ENCODE measurements at places on chromosomes 6 and 20.

DNA sequence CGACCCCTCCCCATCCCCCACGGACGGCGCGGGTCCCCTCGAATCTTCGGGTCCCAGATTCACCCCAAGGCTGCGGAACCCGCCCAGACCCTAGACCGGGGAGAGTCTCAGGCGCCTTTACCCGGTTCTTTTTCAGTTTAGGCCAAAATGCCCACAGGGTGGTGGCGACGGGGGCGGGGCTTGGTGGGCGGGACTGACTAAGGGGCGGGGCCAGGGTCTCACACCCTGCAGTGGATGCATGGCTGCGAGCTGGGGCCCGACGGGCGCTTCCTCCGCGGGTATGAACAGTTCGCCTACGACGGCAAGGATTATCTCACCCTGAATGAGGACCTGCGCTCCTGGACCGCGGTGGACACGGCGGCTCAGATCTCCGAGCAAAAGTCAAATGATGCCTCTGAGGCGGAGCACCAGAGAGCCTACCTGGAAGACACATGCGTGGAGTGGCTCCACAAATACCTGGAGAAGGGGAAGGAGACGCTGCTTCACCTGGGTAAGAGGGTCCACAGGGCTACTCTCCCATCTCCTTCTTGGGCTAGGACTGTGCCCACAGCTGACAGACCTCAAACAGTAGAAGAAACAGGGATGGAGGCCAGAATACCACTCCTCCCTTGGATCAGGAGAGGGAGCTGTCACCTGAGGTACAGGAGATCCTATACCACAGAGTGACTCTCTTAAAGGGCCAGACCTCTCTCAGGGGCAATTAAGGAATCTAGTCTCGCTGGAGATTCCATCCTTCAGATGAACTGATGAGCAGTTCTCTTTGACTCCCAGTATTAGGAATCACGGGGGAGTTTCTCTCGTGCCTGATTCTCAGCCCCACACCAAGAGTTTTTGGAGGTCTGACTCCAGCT lies 942 bp downstream of the HLA-E start:
- peak; percentile 89 for DNase-seq

DNA sequence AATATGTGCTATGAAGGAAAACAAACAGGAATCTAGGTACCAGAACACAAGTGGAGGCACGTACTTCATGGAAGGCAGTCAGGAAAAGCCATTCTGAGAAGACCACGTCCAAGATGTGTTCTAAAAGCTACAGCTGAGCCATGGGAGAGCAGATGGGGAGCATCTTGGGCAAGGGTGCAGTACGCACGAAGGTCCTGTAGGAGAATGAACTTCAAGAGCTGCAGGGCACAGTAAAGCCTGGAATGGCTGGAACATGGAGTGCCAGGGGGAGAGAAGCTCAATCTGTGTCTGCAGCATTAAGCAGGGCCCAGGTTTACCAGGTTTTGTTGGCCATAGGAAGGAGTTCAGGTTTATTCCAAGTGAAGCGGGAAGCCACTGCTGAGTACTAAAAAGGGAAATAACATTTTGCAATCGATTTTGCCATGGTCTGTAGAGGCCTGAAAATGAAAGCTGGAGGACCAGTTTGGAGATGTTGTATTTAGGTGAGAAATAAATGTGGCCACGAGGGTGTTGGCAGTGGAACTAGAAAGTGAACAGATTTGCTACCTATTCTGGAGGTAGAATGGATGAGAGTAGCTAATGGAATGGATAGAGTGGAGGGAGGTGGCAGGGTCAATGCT lies 29.9 kb downstream of the ADTRP start:
- DNase-seq: no peak

DNA sequence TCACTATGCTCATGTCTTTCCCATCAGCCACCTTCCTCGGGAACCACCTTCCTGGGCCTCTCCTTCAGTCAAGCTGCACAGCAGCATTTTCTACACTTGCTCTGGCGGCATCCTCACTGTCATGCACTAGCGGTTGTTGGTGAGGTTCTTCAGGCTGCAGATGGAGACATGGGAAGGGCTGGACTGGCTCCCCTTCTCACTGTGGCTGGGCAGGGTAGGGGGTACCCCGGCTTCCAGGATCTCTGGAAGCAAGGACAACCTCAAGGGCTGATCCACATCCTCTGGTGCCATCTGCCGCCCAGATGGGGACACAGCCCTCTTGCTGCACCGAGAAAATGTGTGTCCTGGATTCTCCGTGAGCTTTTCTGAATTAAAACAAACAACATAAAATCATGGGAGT lies 180.1 kb upstream of the RNF24 start:
- no peak for DNase-seq

DNA sequence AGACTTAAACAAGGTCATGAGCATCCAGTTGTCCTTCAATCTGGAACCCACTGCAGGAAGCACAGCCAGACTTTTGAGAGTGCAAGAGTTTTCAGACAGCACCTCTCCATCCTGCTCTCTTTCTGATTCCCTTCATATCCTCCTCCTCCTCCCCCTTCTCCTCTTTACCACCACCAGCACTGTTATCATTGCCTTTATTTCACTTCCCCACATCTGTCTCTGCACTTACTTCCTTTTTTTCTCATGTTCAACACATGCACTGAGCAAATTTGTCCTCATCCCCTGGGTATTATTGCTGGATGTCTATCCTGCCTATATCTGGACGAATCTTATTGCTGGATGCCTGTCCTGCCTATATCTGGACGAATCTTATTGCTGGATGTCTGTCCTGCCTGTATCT lies 554.8 kb downstream of the DHX35 start:
- no peak for DNase-seq

GRCh38 chr6:76506808-76507207 lies 434.3 kb upstream of the IMPG1 start:
- DNase-seq: no peak

GRCh38 chr20:34956751-34957472 lies 1.2 kb downstream of the MYH7B start:
- no peak for DNase-seq

DNA sequence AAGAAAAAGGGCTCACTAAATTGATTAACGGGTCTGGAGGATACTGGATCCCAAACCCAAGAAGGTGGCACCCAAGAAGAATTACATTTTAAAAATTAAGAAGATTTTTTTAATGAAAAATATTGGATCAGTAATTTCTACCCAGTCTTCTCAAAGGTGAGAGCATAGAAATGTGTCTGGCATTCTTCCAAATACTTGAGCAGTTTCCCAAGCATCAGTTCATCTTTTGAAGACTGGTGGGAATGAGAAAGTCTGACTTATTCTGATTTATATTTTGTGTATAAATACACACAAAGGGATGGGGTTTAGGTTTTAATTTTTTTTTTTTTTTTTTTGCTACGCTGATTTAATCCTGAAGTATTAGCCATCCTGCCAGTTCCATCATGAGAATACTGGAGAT lies 3.3 kb downstream of the MGME1 start:
- no peak for DNase-seq

DNA sequence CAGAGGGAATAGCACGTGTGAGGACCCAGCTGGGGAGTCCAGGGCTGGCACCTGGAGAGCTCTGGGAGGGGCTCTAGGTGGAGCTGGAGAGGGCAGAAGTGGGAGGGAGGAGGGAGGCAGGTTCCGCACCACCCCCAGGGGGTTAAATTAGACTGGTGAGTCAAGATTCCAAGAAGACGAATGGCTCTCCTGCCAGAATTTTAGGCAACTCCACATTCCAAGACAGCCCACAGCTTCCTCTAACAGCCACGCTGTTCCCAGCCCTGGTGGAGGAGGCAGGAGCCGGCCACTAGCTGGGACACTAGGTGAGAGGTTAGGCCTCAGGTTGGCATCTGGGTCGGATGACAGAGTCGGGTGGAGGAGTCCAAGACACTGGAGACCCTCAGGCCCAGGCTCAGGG lies 60.2 kb downstream of the TFAP2C start:
- no peak for DNase-seq

- DNase-seq: no peak
Measured at GRCh38 chr6:47532981-47533585, 55.5 kb downstream of the CD2AP start.

GRCh38 chr20:24948939-24949679 lies at the start of gene CST7:
CST7 (plus strand) TSS chr20:24949269; CDS start chr20:24949506, 237 bp downstream.
- peak; percentile 83 for DNase-seq

GRCh38 chr6:15342114-15342513 lies 96.2 kb downstream of the JARID2 start:
- no peak for DNase-seq

- no peak for DNase-seq
Measured at GRCh38 chr6:99602520-99603420, 3.9 kb upstream of the PRDM13 start.

- no peak for DNase-seq
Measured at GRCh38 chr6:122426597-122426996, 27.1 kb downstream of the HSF2 start.

- DNase-seq: no peak
Measured at GRCh38 chr6:106666282-106667021, 37.1 kb downstream of the QRSL1 start.

DNA sequence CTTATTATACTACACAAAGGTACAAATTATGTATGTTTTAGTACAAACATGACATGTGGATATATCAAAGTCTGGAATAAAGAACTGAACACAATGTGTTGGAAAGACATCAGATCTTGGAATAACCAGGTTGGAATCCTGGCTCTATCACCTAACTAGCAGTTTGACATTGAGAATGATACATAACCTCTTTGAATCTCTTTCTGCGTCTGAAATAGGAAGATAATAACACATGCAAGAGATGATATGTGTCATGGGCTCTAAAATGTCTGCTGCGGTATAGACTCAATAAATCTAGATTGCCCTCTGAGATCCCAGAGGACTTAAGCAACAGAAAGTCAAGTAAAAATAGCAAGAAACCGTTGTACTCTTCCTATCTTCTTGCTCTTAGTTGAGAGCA lies 66.8 kb upstream of the CCN2 start:
- no peak for DNase-seq

DNA sequence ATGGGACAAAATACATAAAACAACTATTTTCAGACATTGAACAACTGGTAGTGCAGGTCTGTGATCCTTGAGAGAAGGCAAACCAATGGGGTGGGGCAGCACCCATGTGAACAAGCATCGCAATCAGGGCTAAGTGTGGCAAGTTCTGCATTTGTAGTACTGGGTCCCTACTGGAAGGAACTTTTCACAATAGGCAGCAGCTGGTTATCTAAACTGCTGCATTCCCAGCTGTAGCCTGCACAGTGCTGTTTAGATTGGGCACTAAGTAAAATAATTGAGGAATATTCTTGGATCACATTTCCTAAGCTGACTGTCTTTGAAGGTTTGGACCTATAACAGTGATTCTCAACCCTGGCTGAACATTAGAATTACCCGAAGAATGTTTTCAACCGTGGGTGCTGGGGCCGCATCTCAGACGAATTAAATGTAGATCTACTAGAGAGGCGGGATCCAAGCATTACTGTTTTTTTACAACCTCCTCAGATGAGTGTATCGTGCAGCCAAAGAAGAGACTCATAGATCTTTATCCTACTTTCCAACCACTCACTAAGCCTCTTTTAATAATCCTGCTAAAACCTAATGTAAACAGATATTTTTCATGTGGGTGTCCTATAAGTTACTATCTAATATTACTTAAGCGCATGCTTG lies 12.4 kb upstream of the MAP3K4 start:
- DNase-seq: no peak

DNA sequence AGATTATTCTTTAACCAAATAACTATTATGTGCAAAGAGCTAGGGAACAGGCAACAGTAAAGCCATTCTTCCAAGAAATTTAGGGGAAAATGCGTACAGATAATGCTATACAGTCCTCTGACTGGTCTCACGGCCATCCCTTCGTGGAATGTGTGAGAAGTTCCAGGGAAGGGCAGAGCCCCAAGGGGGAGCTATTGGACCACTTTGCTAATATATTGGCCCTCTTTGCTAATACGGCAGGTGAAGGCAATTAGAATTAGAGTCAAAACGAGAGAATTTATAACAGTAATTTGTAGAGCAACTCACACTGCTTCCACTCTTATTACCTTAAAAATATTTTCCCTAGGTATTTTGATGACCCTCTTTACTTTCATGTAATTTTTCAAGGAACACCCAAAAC lies 140.4 kb downstream of the IMPG1 start:
- no peak for DNase-seq

- DNase-seq: no peak
Measured at GRCh38 chr20:19780261-19780660, 22.2 kb downstream of the RIN2 start.

- no peak for DNase-seq
Measured at GRCh38 chr6:41576667-41577066, 30.5 kb downstream of the FOXP4 start.

DNA sequence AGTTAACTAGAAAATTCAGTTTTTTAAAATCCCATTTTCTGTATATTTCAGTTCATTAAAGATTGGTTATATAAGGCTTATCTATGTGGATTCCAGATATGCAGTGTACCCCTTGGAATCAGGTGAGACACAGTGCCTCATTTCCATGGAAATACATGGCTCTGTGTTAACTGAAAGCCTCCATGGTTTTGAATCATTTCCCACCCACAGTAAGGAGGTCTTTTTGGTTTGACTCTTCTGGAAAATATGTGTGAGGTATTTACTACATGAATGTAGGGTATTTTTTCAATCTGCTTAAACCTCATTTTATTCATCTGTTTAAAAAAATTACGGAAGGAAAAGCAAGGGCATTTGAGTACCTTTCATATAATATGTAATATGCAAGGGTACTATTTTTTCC lies 25.5 kb downstream of the RNF144B start:
- DNase-seq: no peak

DNA sequence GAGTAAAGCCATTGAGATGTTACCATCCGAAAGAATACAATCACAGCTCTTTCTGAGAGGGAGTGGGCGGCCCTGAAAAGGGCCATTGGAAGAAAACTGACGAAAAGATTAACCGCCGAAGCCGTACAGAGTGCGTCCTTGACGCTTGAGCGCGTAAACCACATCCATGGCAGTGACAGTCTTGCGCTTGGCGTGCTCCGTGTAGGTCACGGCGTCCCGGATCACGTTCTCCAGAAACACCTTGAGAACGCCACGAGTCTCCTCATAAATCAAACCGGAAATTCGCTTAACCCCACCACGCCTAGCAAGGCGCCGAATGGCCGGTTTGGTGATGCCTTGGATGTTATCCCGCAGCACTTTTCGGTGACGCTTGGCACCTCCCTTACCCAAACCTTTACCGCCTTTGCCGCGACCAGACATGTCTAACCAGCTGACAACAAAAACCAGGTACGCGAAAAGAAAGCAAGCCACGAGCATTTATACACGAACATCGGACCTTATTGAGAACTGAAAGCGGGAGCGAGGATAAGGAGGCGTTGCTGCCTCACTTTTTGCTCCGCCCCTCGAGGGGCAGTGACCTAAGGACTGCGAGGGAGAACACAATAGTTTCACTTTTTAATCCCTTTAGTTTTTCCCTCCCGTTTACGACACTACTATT lies 60.3 kb upstream of the HFE start:
- peak; percentile 78 for DNase-seq

- DNase-seq: no peak
Measured at GRCh38 chr6:3808759-3809514, 40.2 kb upstream of the FAM50B start.

- peak; percentile 32 for DNase-seq
Measured at GRCh38 chr6:36118550-36119107, 11.7 kb upstream of the MAPK13 start.

All from stimulated activated naive CD4-positive, alpha-beta T cell treated with Interleukin-2 at 50 U/mL for 16 hours (primary cell).